ENCODE measurements at places on chromosomes 1 and 21. TPM values are rescaled to one million over a fixed set of nuclear protein-coding genes. Genes with fewer than 3 reads are reported as not detected.

Gene SLAMF8
- total RNA-seq = 2.0 TPM

Gene OR14K1
- total RNA-seq = not detected

Gene BMP8A
- not detected for total RNA-seq

Gene SLAMF9
- not detected for total RNA-seq

Gene SDC3
- 0.64 TPM for total RNA-seq

Gene EPHA10
- 0.36 TPM for total RNA-seq

Gene CD34
- not detected for total RNA-seq

Gene FTCD
- total RNA-seq = 1.7 TPM

Gene CLCA2
- total RNA-seq = not detected

Gene COL11A1
- not detected for total RNA-seq

Gene GJC2
- total RNA-seq = 0.61 TPM

Gene IGSF21
- total RNA-seq = not detected
